ENCODE measurements at places on chromosomes 12 and 14. TPM values are rescaled to one million over a fixed set of nuclear protein-coding genes. Genes with fewer than 3 reads are reported as not detected.

SLC4A8 gene
- total RNA-seq, result 7.2 TPM

ART4 gene
- not detected for total RNA-seq

SLC16A7 gene
- 50.0 TPM for total RNA-seq

CPNE6 gene
- total RNA-seq, result not detected
